ENCODE measurements at places on chromosomes 4 and X.

GRCh38 chr4:140884431-140885058 lies 128.4 kb upstream of the TBC1D9 start:
- no peaks in the 10 kb centered on the region for H3K36me3 ChIP-seq
- no peak overlapping the region for H3K4me3 ChIP-seq
- no peaks in the 10 kb centered on the region for H3K4me1 ChIP-seq
- no peaks in the 10 kb centered on the region for H3K27me3 ChIP-seq
- DNase-seq, result peak; percentile 78

DNA sequence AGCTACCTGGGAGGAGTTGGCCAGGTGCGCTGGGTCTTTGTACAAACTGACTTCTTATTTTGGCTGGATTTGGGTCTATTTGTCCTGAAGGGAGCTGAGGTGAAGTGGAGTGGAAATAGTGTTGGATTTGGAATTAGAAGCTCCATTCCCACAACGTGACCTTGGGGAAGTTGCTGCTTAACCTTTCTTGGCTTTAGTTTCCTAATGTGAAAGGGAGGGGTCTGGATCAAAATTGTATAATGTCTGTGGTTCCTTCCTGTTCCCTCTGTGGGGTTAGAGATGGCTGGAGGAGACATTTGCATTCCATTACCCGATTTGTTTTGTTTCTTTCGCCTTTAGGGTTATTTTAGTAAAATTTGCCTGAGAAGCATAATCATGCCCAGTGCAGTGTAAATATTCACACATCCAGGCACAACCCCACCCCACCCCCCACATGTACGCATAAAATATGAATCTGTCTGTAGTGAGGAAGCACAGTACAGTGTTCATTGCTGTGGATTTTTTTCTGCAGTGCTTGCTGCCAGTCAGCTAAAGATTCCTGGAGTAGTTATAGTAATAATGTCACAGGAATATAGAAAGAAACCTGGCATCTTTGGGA lies 21.5 kb downstream of the JADE1 start:
- no peak for DNase-seq
- H3K4me1 ChIP-seq, result peaks cover 72% of the 10 kb centered on the region
- H3K36me3 ChIP-seq, result peaks cover 2% of the 10 kb centered on the region

DNA sequence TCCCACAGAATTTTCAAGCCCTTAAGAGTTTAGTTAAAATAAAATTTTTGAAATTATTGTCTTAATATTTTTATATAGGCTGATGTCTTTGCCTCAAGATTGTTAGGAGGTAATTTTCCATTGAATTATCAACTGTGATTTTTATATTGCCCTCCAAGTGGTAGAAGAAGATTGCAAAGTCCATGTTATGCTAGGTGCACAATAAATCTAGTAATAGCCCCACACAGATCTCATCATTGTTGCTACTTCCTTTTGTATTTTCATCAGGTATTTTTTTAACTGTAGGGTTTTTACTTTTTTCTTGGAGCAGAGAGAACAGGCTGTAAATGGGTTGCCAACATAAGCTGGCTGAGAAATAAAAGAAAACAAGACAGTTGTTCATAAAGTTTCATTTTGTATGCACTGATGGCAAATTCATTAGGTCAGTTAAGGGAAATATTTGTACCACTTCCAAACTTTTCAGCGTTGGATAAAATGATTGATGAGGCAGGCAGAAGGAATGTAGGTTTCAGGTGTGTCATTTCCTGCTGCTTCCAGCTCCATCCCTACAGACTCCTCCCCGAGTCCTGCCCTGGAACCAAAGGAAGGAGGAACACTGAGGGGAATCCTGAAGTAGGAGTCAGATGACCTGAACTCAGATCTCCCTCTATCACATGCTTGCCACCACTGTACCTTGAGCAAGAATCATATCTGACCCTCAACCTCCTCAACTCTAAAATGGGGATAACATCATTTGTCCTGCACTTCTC lies 105.5 kb downstream of the PRRG1 start:
- no peak overlapping the region for H3K27ac ChIP-seq
- no peaks in the 10 kb centered on the region for H3K27me3 ChIP-seq
- DNase-seq, result no peak
- H3K4me3 ChIP-seq, result no peak overlapping the region

DNA sequence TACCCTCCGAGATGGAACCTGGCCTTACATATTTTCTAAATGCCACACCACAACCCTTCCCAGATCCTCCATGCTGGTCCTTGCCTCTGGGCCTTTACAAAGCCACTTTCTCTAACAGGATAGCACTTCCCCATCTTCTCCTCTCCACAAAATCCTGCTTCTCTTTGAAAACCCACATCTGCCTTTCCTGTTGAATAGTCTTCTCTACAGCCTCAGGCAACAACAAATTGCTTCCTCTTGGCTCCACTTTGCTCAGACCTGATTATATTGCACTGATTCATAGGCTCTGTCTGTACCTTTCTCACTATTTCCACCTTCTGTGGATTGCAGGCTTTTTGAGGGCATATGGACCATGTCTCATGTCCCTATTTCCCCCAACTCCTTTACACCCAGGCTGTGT lies 203.7 kb upstream of the MBNL3 start:
- no peaks in the 10 kb centered on the region for H3K4me1 ChIP-seq
- no peak overlapping the region for H3K27ac ChIP-seq
- H3K4me3 ChIP-seq, result no peak overlapping the region
- DNase-seq, result no peak

DNA sequence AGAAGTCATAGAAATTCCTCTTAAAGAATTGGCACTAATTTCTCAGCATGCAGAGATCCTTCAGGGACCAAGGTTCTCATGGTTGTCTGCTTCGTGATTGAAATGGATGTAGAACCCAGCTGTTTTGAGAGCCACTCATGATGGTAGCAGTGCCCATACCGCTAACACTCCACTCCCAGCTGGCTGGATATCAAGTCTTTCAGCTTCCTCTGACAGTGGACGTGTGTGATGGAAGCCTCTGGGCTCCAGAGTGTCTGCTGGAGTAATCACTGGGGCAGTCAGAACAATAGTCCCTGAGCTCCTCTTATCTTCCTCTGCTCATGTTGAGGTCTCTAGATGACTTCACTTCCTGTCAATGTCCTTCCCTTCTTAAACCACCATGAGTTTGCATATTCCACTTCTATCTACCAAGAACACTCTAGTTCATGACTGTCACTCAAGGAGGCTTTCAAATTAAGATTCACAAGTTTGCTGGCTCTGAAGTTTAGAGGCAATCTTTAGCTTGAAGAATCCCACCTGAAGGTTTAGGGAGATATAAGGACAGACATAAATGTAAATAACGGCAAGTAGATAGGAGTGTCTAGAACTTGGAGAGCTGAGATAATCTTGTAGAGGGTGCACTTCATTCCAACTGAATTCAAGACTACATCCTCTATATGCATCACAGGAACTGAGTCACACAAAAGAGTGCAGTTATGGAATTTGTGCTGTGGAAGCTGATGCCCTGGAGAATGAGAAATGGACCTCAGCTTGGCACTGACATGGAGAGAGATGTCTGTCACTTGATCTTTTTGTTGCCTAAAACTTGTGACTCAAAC lies 64.5 kb upstream of the WDR1 start:
- DNase-seq, result peak; percentile 37
- no peaks in the 10 kb centered on the region for H3K36me3 ChIP-seq
- H3K4me1 ChIP-seq, result peaks cover 5% of the 10 kb centered on the region
- no peak overlapping the region for H3K27ac ChIP-seq

GRCh38 chrX:82230013-82230412 lies 1028.1 kb downstream of the SH3BGRL start:
- H3K36me3 ChIP-seq, result no peaks in the 10 kb centered on the region
- no peaks in the 10 kb centered on the region for H3K27me3 ChIP-seq
- no peaks in the 10 kb centered on the region for H3K4me1 ChIP-seq
- H3K27ac ChIP-seq, result no peak overlapping the region
- no peak for DNase-seq

DNA sequence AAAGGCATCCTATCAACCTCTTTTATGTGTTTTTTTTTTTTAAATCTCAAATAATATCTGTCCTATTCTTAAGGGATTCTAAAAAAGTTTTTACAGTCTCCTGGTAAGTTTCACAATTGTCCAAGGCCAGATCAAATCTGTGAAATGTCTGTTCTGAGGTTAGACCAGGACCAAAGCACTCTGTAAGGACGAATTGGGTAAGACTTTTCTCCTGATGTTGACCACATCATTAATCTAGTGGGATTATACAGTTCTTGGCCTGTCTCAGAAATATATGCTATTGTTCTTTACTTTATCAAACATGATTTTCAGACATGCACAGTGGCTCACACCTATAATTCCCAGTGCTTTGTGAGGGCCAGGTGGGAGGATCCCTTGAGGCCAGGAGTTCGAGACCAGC lies 45.8 kb upstream of the TMEM131L start:
- no peaks in the 10 kb centered on the region for H3K27me3 ChIP-seq
- H3K4me3 ChIP-seq, result no peak overlapping the region
- H3K4me1 ChIP-seq, result no peaks in the 10 kb centered on the region
- H3K27ac ChIP-seq, result no peak overlapping the region

DNA sequence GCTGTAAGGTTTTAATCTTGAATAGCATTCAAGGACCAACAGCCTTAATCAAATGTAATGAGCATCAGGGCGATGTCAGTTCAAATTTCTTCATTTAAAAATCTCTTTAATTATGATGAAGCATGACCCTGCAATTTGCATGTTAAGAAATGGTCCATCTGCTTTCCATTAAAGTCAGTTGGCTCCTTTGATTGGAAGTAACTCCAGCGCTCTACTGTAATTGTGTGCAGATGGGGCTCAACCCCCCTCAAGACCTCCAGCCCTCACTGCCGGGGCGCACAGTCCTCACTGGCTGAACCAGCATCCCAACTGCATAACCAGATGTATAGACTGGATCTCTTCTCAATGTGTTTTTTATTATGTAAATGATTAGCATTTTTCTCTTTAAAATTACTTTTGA lies 126.9 kb downstream of the VCX3B start:
- H3K4me1 ChIP-seq, result no peaks in the 10 kb centered on the region
- no peak overlapping the region for H3K4me3 ChIP-seq
- no peaks in the 10 kb centered on the region for H3K36me3 ChIP-seq
- DNase-seq, result no peak
- no peak overlapping the region for H3K27ac ChIP-seq

GRCh38 chr4:134278675-134279074 lies 77.1 kb upstream of the PABPC4L start:
- no peak overlapping the region for H3K27ac ChIP-seq
- no peaks in the 10 kb centered on the region for H3K36me3 ChIP-seq
- no peak for DNase-seq
- no peaks in the 10 kb centered on the region for H3K27me3 ChIP-seq

- H3K27me3 ChIP-seq, result no peaks in the 10 kb centered on the region
- no peak overlapping the region for H3K4me3 ChIP-seq
- no peaks in the 10 kb centered on the region for H3K36me3 ChIP-seq
- H3K4me1 ChIP-seq, result no peaks in the 10 kb centered on the region
Measured at GRCh38 chr4:106450249-106450648, 81.7 kb upstream of the GIMD1 start.

DNA sequence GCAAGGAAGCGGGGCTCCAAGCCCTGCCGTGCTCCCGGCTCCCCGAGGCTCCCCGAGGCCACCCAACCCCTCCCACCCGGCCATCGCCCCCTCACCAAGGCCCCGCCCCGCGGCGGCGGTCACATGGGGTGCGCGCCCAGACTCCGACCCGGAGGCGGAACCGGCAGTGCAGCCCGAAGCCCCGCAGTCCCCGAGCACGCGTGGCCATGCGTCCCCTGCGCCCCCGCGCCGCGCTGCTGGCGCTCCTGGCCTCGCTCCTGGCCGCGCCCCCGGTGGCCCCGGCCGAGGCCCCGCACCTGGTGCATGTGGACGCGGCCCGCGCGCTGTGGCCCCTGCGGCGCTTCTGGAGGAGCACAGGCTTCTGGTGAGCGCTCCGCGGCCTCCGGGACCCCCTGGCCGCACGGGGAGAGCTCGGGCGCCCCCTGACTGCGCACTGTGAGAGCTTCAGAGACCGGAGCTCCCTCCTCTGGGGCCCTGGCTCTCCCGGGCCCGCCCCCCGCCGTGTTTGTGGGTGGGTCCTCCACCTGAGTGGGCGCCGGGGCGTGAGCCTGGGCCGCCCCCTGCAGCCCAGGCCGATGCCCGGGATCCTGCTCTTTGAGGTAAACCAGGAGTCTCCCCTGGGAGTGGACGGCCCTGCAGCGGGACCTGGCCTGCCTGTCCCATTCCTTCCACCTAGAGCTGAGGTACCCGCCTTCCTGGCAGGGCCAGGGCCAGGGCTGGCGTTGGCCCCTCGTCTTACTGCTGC lies at the start of gene IDUA:
Gene IDUA, plus strand, starts transcription at position 166 of the 745 bp plus-strand sequence. Its CDS starts 41 bp downstream, at position 207.
- no peak within 1 kb of the TSS for H3K27ac ChIP-seq
- no peaks in the 10 kb centered on the region for H3K36me3 ChIP-seq
- no peak for DNase-seq
- no peaks in the 10 kb centered on the region for H3K4me1 ChIP-seq

- no peaks in the 10 kb centered on the region for H3K27me3 ChIP-seq
- no peaks in the 10 kb centered on the region for H3K4me1 ChIP-seq
- DNase-seq, result no peak
- no peak within 1 kb of the TSS for H3K4me3 ChIP-seq
- H3K27ac ChIP-seq, result no peak within 1 kb of the TSS
Measured at GRCh38 chr4:46909078-46909477, at the start of gene COX7B2. Gene COX7B2 (minus strand): TSS chr4:46909245. CDS start chr4:46735192, 174,053 bp downstream.

GRCh38 chrX:130769835-130770234 lies 133.2 kb downstream of the ENOX2 start:
- no peaks in the 10 kb centered on the region for H3K4me1 ChIP-seq
- no peaks in the 10 kb centered on the region for H3K36me3 ChIP-seq
- H3K27me3 ChIP-seq, result no peaks in the 10 kb centered on the region
- no peak overlapping the region for H3K27ac ChIP-seq

GRCh38 chr4:86530183-86530582 lies 63.9 kb upstream of the PTPN13 start:
- no peak for DNase-seq
- H3K36me3 ChIP-seq, result no peaks in the 10 kb centered on the region
- H3K27ac ChIP-seq, result no peak overlapping the region
- no peaks in the 10 kb centered on the region for H3K4me1 ChIP-seq
- no peaks in the 10 kb centered on the region for H3K27me3 ChIP-seq

- no peaks in the 10 kb centered on the region for H3K27me3 ChIP-seq
- H3K36me3 ChIP-seq, result no peaks in the 10 kb centered on the region
- H3K4me1 ChIP-seq, result no peaks in the 10 kb centered on the region
- no peak overlapping the region for H3K4me3 ChIP-seq
- no peak for DNase-seq
Measured at GRCh38 chr4:74335341-74336021, 27.2 kb downstream of the EPGN start.

DNA sequence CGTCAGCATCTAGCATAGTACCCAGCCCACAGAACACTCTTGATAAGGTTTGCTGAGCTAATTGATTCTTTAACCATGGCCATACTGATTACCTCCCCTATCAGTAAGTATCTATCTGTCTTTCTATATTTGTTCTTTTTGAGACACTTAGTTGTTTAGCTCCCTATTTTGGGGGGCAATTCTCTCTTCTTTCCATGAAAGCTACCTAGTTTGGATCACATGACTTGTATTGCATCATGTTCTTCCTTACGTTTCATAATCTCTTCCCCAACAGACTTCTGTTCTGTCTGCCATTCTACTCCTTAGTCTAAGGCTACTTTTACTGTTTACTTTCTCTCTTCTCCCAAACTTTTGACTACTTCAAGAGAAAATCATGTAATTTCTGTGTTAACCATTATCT lies 39.0 kb downstream of the TBC1D19 start:
- H3K27me3 ChIP-seq, result no peaks in the 10 kb centered on the region
- H3K27ac ChIP-seq, result no peak overlapping the region

GRCh38 chr4:141395246-141395830 lies 174.6 kb downstream of the ZNF330 start:
- no peak for DNase-seq
- H3K4me3 ChIP-seq, result no peak overlapping the region
- H3K36me3 ChIP-seq, result no peaks in the 10 kb centered on the region
- H3K4me1 ChIP-seq, result no peaks in the 10 kb centered on the region
- H3K27me3 ChIP-seq, result no peaks in the 10 kb centered on the region

- H3K27ac ChIP-seq, result no peak overlapping the region
- H3K4me3 ChIP-seq, result no peak overlapping the region
- no peaks in the 10 kb centered on the region for H3K4me1 ChIP-seq
- H3K36me3 ChIP-seq, result no peaks in the 10 kb centered on the region
- peak; percentile 42 for DNase-seq
Measured at GRCh38 chr4:8267077-8267476, 2.5 kb upstream of the HTRA3 start.
